Kidney (tissue), 22 donors: ENCODE measurements at places on chromosomes 5 and 9.
A peak's percentile ranks its signal among the peaks of the same experiment; 100 is the strongest.

DNA sequence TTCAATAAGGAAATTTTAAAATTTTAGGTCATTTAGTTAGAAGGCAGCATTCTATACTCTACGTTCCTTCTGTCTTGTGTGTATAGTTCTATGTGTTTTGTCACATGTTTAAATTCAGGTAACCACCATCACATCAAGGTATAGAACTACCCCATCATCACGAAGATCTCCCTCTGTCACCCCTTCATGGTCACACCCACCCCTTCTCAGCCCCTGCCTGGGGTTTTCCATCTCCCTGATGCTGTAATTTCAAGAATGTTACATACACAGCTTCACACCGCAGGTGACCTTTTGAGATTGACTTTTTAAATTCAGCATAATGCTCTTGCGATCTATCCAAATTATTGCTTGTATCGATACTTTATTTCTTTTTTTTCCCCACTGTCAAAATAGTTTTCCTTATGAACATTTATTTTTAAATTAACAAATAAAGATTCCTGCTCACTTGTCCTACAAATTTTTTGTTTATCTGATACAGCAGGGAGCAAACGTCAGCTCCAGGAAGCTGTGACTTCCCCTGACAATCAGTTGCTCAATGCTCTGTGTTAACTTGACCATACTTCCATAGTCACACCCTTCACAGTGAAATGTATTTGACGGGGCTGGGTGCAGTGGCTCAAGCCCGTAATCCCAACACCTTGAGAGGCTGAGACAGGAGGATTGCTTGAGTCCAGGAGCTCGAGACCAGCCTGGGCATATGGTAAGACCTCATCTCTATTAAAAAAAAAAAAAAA, 10.2 kb downstream of the BTNL8 start:
- no peaks in the 10 kb centered on the region for H3K36me3 ChIP-seq
- no peak overlapping the region for H3K4me3 ChIP-seq
- no peak for DNase-seq
- no peaks in the 10 kb centered on the region for H3K27me3 ChIP-seq
- H3K4me1 ChIP-seq = no peaks in the 10 kb centered on the region

DNA sequence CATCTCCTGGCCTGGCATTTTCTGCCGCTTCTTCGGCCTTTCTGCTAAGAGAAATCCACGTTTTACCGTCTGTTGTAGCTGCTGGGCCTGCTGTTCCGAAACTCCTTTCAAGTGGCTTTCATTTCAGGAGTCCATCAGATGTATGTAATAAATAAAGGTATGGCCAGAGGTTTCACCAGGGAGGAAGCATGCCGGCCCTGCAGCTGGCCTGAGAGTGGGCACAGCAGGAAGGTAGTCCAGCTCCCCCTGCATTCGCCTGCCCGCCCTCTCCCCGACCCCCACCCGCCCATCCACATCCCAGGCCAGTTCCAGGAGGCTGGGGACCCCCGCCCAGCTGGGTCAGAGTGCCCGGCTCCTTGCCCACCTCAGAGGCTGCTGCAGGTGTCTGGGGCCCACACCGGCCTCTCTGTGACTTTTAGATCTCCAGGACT, 46.4 kb upstream of the EXOC3 start:
- H3K36me3 ChIP-seq = no peaks in the 10 kb centered on the region
- H3K4me3 ChIP-seq = no peak overlapping the region
- H3K27me3 ChIP-seq = no peaks in the 10 kb centered on the region
- no peak overlapping the region for H3K27ac ChIP-seq

GRCh38 chr9:94921092-94921471, 194.6 kb downstream of the AOPEP start:
- H3K27me3 ChIP-seq = no peaks in the 10 kb centered on the region
- H3K4me1 ChIP-seq = peaks cover 30% of the 10 kb centered on the region
- H3K27ac ChIP-seq = peak overlapping the region; percentile 78
- no peaks in the 10 kb centered on the region for H3K36me3 ChIP-seq
- peak; percentile 73 for DNase-seq
- H3K4me3 ChIP-seq = no peak overlapping the region

DNA sequence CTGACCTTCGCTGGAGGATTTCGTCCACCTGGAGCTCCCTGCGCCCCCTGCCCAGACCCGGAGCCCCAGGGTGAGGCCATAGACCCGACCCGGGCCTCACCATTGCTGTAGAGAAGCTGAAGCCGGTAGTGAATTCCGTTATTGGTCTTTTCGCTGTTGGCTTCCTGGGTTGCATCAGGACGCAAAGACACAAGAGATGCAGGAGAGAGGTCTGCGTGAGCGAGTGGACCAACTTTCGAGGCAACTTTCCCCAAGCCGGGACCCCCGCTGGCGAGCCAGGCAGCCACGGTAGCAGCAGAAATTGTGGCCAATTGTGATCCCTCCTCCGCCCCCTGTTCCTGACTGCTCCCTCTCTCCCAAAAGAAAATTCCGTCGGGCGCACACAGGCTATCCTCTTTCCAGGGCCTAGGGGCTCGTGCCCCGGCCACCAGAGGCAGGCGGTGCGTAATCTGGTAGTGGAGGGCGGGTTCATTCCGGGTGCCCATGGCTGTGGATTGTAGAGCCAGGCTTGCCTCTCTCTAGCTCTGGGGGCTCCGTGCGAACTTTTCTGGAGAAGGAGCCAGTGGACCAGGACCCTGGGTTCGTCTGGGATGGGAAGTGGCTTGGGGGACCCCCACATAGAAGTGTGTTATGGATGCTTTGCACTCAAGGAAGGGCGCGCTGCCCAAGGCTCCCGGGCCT, 3.3 kb downstream of the EBF1 start:
- H3K27ac ChIP-seq = no peak overlapping the region
- peak; percentile 18 for DNase-seq
- no peaks in the 10 kb centered on the region for H3K36me3 ChIP-seq
- H3K4me3 ChIP-seq = peak overlapping the region; percentile 77
- peaks cover 25% of the 10 kb centered on the region for H3K27me3 ChIP-seq

- peaks cover 5% of the 10 kb centered on the region for H3K36me3 ChIP-seq
- no peak overlapping the region for H3K4me3 ChIP-seq
- H3K27me3 ChIP-seq = no peaks in the 10 kb centered on the region
- H3K4me1 ChIP-seq = peaks cover 3% of the 10 kb centered on the region
- DNase-seq = no peak
- H3K27ac ChIP-seq = no peak overlapping the region
Measured at GRCh38 chr5:39016587-39017275, 57.5 kb downstream of the RICTOR start.

DNA sequence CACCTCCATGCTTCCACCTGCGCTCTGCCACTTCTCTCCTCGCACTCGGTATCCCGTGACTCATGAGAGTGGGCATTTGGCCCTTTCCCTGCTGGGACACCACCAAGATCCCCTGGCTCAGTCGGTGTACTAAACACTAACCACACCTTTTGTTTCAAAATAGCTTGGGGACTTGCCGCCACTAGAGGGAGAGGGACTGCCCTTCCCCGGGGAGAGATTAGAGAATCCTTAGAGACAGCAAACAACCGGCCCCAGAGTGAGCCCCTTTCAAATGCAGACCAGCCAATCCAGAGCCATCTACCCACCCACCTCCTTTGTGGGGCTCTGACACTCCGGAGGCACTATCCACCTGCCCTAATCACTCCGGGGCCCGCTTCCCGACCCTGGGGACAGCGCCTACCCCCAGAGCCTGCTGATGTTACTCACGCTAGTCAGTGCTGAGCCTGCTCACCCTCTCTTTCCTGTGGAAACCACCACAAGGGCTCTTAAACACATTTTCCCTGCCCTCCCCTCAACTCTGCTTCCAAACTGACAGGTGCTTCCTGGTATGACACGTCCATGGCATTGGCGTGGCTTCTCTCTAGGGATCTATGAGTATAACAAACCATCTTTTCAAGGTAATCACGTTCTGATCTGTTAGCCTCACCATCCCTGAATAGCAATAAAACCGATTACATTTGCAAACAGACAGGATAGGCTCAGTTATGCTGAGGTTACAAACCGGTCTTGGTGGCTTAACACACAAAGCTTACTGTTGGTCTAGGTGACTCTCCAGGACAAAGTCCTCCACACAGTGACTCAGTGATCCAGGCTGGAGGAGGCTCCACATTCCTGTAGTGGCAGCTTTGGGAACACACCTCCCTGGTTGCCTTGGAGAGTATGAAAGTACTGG, 180.1 kb upstream of the MVB12B start:
- no peak overlapping the region for H3K4me3 ChIP-seq
- no peak overlapping the region for H3K27ac ChIP-seq
- H3K27me3 ChIP-seq = no peaks in the 10 kb centered on the region
- peak; percentile 54 for DNase-seq

DNA sequence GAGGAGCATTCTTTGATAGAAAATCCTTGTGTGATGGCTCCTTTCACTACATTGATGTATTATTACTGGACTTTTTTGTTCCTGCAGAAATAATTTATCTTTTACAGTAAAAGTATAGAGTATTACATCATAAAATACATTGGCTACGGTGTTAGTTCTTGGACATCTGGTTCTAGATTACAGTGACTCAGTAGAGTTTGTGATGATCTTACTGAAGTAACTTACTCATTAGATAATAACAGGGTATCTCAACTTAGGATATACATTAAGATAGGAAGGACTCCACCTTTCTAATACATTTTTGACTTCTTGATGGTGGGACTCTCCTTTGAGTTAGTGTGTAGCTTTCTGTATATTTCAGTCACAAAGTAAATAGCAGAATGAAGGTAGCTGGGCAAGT, 59.1 kb downstream of the ZNF462 start:
- H3K27ac ChIP-seq = peak overlapping the region; percentile 66
- DNase-seq = no peak
- H3K4me1 ChIP-seq = peaks cover 13% of the 10 kb centered on the region
- H3K36me3 ChIP-seq = peaks cover 21% of the 10 kb centered on the region
- H3K4me3 ChIP-seq = peak overlapping the region; percentile 26
- H3K27me3 ChIP-seq = no peaks in the 10 kb centered on the region

- H3K27ac ChIP-seq = no peak overlapping the region
- H3K4me1 ChIP-seq = no peaks in the 10 kb centered on the region
- no peaks in the 10 kb centered on the region for H3K36me3 ChIP-seq
- H3K4me3 ChIP-seq = no peak overlapping the region
- H3K27me3 ChIP-seq = no peaks in the 10 kb centered on the region
- no peak for DNase-seq
Measured at GRCh38 chr9:36584620-36585460, 12.1 kb downstream of the MELK start.

- DNase-seq = no peak
- no peak overlapping the region for H3K27ac ChIP-seq
- no peaks in the 10 kb centered on the region for H3K36me3 ChIP-seq
- no peaks in the 10 kb centered on the region for H3K27me3 ChIP-seq
- H3K4me3 ChIP-seq = no peak overlapping the region
Measured at GRCh38 chr5:71946343-71947030, 160.8 kb upstream of the MAP1B start.

DNA sequence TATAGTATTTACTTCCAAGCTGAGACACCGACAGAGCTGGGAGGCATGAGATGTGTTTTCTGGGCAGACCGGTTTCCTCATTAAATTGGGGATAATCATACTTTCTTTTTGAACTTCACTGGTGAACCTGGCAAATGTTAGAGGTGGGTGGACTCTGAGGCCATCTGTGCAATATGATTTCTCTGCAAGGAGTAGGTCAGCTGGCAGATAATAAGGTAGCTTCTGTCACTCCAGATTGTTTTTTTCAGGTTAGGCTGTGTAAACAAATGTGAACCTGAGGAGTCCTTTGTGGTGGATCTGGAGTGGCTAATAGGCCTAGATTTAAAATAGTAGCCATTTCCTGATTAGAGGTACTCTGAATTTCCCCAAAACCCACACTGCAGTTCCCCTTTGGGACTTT, 75.4 kb upstream of the S1PR3 start:
- no peaks in the 10 kb centered on the region for H3K4me1 ChIP-seq
- no peak overlapping the region for H3K4me3 ChIP-seq
- H3K27ac ChIP-seq = no peak overlapping the region
- no peaks in the 10 kb centered on the region for H3K27me3 ChIP-seq
- no peak for DNase-seq

DNA sequence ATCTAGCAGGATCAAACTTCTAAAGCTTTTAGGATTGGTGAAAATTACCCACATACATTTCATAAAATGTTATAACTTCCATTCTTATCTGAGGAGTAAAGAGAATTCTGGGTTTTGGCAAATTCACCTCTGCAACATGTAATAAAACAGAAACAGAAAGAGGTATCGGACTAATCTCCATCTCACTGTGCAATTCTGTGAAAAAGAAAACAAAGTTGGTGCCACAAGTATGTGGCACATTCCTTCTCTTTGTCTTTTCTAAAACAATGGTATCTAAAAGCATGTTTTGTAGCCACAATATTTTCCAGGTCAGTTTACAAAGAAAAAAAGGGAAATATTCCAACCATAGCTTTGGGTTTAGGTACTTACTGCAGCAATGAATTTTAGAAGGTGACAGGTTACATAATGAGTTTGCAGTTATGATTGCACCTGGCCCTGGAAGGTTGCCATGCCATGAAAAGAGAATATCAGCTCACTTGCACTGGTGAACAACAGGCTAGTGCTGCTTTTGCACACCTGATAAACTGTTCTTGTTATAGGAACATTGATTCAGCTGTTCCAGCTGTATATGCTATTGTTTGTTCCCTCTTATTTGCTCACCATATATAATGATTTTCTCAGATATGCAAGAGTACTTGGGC, 491.3 kb upstream of the MEF2C start:
- H3K36me3 ChIP-seq = no peaks in the 10 kb centered on the region
- H3K27me3 ChIP-seq = no peaks in the 10 kb centered on the region
- H3K4me3 ChIP-seq = no peak overlapping the region
- no peak for DNase-seq

DNA sequence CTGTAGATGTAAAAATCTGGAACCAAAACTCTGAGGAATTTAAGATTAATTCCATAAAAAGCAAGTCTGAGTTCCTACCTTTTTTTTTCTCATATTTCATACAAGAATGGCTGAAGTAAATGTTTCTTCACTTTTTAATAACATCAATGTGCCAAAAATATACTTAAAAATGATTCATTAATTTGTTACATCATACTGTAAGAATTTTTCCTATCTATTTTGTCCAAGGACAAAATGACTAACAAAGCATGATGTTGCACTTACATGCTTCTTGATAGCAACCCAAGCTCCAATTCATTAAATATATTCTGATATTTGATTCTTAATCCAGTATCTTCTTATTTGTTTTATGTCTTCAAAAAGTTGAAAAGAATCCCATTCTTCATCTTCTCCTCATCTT, 988.3 kb downstream of the TLE1 start:
- no peaks in the 10 kb centered on the region for H3K27me3 ChIP-seq
- H3K4me3 ChIP-seq = no peak overlapping the region
- DNase-seq = no peak
- no peaks in the 10 kb centered on the region for H3K36me3 ChIP-seq
- no peaks in the 10 kb centered on the region for H3K4me1 ChIP-seq
- H3K27ac ChIP-seq = no peak overlapping the region
